ENCODE measurements at places on chromosomes 7 and 10. TPM values are rescaled to one million over a fixed set of nuclear protein-coding genes. Genes with fewer than 3 reads are reported as not detected.

DNA sequence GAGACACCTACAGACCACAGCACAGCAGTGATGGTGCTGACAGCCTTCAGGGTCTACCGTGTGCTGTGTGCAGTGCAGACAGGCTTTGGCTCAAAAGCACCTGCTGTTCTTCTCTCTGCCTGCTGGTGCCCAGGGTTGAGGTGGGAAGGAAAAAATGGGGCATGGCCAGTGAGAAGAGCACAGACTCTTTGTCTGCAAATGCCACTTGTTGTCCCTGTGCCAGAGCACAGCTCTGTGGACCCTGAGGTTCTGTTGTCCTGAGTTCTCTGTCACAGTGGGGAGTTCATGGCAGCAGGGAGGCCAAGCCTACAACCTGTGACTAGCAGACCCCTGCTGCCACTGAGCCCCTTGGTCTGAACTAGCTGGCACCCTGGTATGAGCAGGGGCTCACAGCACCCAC, 376.7 kb downstream of the GLRX3 start:
- H3K36me3 ChIP-seq, result no peaks in the 10 kb centered on the region
- no peaks in the 10 kb centered on the region for H3K4me1 ChIP-seq
- H3K4me3 ChIP-seq, result no peak overlapping the region

GRCh38 chr7:104341546-104341945, 13.1 kb downstream of the LHFPL3 start:
- no peak overlapping the region for H3K27ac ChIP-seq
- DNase-seq, result no peak
- no peaks in the 10 kb centered on the region for H3K36me3 ChIP-seq
- no peaks in the 10 kb centered on the region for H3K27me3 ChIP-seq
- H3K4me3 ChIP-seq, result no peak overlapping the region

DNA sequence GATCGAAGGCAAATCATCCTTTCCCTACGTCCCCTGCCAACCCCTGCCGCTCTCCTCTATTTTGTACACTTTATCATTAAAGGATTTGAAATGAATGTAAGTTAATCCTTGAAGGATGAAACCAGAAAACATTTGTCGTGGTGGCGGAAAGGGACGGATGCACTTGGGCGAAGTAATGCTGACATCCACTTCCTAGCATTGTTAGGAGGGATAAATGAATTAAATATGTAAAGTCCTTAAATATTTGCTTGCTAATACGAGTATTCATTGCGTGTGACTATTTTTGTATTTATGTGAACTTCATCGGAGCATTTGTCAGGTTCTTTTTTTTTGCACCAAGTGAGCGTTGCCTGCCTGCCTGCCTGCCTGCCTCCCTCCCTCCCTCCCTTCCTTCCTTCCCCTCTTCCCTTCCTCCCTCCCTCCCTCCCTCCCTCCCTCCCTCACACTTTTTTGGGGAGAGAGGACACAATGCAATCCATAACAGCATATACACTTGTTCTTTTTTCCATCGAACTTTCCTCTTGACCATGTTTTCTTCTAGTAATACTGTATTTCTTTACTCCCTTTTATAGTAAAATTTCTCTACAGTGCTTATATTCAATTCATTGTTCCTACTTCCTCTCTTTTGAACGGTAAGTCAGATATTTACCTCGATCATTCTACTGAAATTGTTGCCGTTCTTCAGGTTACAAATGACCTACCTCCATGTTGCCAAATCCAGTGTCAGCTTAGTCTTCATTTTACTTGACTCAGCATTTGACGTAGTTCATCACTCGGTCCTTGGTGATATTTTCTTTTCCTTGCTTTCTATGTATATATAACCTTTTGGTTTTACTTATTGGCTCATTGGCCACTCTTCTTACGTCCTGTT, 831 bp downstream of the CCDC7 start:
- peak overlapping the region; percentile 87 for H3K27ac ChIP-seq
- H3K4me3 ChIP-seq, result peak overlapping the region; percentile 56
- no peaks in the 10 kb centered on the region for H3K4me1 ChIP-seq
- H3K27me3 ChIP-seq, result no peaks in the 10 kb centered on the region
- peak; percentile 22 for DNase-seq

GRCh38 chr7:66643395-66643794, 14.7 kb downstream of the KCTD7 start:
- no peak overlapping the region for H3K4me3 ChIP-seq
- no peak for DNase-seq
- no peaks in the 10 kb centered on the region for H3K4me1 ChIP-seq

- H3K4me3 ChIP-seq, result no peak overlapping the region
- no peaks in the 10 kb centered on the region for H3K36me3 ChIP-seq
- H3K27me3 ChIP-seq, result no peaks in the 10 kb centered on the region
- peak overlapping the region; percentile 81 for H3K27ac ChIP-seq
- H3K4me1 ChIP-seq, result peaks cover 11% of the 10 kb centered on the region
Measured at GRCh38 chr10:33010132-33011037, 52.4 kb upstream of the ITGB1 start.

GRCh38 chr10:88668465-88668864, 4.2 kb downstream of the LIPF start:
- no peak overlapping the region for H3K27ac ChIP-seq
- no peak overlapping the region for H3K4me3 ChIP-seq
- no peaks in the 10 kb centered on the region for H3K27me3 ChIP-seq
- DNase-seq, result no peak
- no peaks in the 10 kb centered on the region for H3K36me3 ChIP-seq
- H3K4me1 ChIP-seq, result no peaks in the 10 kb centered on the region

GRCh38 chr7:57308631-57309408, 141.2 kb upstream of the ZNF716 start:
- H3K27me3 ChIP-seq, result no peaks in the 10 kb centered on the region
- H3K4me1 ChIP-seq, result no peaks in the 10 kb centered on the region
- no peaks in the 10 kb centered on the region for H3K36me3 ChIP-seq
- H3K27ac ChIP-seq, result no peak overlapping the region
- no peak overlapping the region for H3K4me3 ChIP-seq

- H3K27ac ChIP-seq, result no peak overlapping the region
- no peaks in the 10 kb centered on the region for H3K27me3 ChIP-seq
- peaks cover 3% of the 10 kb centered on the region for H3K4me1 ChIP-seq
- H3K4me3 ChIP-seq, result no peak overlapping the region
- peaks cover 21% of the 10 kb centered on the region for H3K36me3 ChIP-seq
Measured at GRCh38 chr10:86500846-86501245, 20.7 kb downstream of the WAPL start.

- no peaks in the 10 kb centered on the region for H3K4me1 ChIP-seq
- no peak for DNase-seq
- no peak overlapping the region for H3K4me3 ChIP-seq
- H3K27me3 ChIP-seq, result no peaks in the 10 kb centered on the region
Measured at GRCh38 chr7:134016942-134017303, 110.2 kb upstream of the LRGUK start.

- H3K27me3 ChIP-seq, result no peaks in the 10 kb centered on the region
- no peaks in the 10 kb centered on the region for H3K4me1 ChIP-seq
- no peaks in the 10 kb centered on the region for H3K36me3 ChIP-seq
- no peak overlapping the region for H3K27ac ChIP-seq
- no peak for DNase-seq
Measured at GRCh38 chr7:155835446-155836215, 23.4 kb upstream of the SHH start.

DNA sequence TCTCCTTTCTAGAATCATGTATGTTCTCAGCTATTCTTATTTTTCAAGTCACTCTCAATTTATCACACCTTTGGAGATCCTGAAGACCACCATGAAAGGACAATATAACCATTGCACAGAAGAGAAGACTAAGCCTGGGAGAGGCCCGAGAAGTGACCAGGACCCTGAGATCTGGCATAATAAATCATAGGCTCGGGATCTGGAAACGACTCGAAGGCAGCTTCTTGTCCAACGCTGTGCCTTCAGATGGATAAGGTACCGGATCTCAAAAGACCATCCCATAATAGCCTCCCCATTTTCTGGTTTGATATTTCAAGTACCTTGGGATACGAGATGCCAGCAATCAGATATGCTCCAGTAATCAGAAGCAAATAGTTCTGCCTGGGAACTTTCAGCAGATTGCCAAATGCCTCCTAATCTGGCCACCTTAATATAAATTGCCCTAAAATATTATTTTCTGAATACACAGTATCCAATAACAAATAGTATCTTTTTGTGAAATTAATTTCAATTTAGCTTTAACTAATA, 179.2 kb upstream of the ZMIZ1 start:
- H3K36me3 ChIP-seq, result no peaks in the 10 kb centered on the region
- H3K27ac ChIP-seq, result no peak overlapping the region
- peaks cover 58% of the 10 kb centered on the region for H3K27me3 ChIP-seq
- DNase-seq, result no peak

DNA sequence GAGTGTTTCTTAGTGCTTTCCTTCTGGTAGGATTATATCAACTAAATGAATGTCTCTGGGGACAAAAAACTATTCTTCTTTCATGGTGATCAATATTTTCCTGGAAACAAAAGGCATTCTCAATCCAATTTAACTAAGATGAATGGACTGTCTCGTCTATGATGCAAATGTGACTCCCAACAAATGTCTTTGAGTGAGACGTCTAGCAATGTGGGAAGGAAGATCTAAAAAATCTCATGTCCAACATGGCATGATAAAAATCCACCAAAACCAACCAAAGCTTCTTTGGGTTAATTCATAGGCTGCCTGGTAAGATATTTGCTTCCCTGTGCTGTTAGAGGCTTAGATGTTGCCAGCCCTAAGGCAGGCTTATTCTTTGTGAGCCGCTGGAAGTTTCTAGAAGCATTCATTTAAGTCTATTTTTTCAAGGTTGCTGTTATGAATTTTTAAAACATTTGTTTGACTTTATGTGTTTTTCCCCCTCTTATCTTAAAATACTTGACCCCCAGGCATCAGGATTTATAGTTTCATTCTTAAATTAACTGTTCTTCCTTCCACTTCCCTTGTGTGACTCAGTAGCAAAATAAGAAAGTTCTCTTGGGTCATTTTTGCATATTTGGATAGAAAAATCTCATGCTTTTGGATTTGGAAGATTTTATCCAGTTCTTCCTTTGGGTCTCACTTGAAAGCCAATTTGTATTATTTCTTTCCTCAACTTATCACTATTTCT, 156.3 kb downstream of the NRP1 start:
- peaks cover 18% of the 10 kb centered on the region for H3K36me3 ChIP-seq

DNA sequence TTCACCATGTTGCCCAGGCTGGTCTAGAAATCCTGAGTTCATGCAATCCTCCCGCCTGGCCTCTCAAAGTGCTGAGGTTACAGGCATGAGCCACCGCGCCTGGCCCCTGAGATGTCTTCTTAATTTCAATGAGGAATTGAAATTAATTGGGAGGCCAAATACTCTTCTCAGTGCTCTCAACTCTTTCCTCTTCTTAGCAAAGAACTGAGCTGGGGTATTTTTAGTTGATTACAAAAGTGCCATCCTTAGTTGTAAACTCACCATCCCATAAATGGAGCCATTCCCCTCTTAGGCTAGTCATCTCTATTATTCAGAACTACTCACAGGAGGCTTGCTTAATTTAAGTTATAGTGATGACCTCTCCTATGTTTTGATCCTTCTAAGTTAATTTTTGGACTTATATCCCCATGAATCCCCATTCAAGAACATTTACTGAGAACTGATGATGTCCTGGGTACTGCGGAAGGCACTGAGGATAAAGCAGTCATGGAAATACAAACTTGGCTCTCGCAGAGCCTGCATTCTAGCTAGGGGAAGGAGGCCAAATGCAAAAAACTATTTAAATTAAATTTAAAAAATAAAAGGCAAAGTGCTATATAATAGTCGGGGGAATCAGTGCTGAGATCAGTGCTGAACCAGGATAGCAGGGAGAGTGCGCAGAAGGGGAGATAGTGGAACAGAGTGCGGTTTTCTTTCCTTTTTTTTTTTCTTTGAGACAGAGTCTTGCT, 145.3 kb downstream of the SFMBT2 start:
- no peak overlapping the region for H3K27ac ChIP-seq
- DNase-seq, result no peak
- H3K27me3 ChIP-seq, result no peaks in the 10 kb centered on the region
- H3K4me3 ChIP-seq, result no peak overlapping the region
- H3K36me3 ChIP-seq, result no peaks in the 10 kb centered on the region

DNA sequence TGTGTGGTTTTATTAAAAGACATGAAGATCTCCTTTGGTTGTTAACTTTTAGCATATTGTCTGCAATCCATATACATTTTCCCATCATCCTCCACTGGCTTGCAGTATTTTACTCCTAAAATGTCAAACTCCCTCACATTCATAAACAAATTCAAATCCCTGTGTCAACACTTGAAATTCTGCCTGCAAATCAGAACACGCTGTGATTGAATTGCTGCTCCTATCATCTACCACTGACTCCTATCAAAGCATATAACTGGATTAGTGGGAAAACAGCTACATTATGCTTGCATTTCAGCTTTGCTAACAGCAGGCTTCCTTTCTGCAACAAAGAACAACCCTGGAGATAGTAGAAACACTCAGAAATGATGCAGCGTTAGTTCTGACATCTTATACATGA, 281.8 kb upstream of the HGF start:
- no peaks in the 10 kb centered on the region for H3K27me3 ChIP-seq
- H3K4me3 ChIP-seq, result no peak overlapping the region
- no peak overlapping the region for H3K27ac ChIP-seq
- no peaks in the 10 kb centered on the region for H3K36me3 ChIP-seq
- no peak for DNase-seq
- peaks cover 9% of the 10 kb centered on the region for H3K4me1 ChIP-seq

GRCh38 chr7:130490888-130491804, 739 bp upstream of the MEST start:
- peaks cover 11% of the 10 kb centered on the region for H3K4me1 ChIP-seq
- no peaks in the 10 kb centered on the region for H3K27me3 ChIP-seq
- no peaks in the 10 kb centered on the region for H3K36me3 ChIP-seq

- no peaks in the 10 kb centered on the region for H3K4me1 ChIP-seq
- no peaks in the 10 kb centered on the region for H3K27me3 ChIP-seq
- no peak for DNase-seq
- H3K27ac ChIP-seq, result no peak overlapping the region
- H3K36me3 ChIP-seq, result no peaks in the 10 kb centered on the region
Measured at GRCh38 chr10:67257018-67257417, 331.2 kb downstream of the LRRTM3 start.

DNA sequence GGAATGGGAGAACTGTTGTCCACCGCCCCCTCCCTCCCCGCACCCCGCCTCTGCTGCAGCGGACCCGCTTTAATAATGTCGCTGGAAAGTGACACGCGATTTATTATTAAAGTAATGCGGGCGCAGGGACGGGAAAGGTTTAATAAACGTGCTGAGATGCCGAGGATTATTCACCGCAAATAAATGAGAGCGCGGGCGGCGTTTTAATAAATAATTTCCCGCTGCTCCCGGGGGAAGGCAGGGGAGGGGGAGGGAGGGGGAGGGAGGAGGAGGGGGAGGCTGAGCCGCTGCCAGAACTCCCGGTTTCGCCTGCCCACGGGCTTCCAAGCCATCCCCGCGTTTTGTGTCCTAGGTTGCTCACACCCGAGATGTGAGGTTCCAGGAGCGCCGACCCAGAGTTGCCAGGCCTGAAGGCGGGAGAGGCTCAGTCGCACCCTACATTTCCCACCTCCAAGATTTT, 5.1 kb downstream of the KAZALD1 start:
- H3K27ac ChIP-seq, result peak overlapping the region; percentile 36
- H3K36me3 ChIP-seq, result no peaks in the 10 kb centered on the region
- no peak for DNase-seq
- H3K27me3 ChIP-seq, result peaks cover 4% of the 10 kb centered on the region

- H3K27ac ChIP-seq, result peak overlapping the region; percentile 6
- peaks cover 9% of the 10 kb centered on the region for H3K4me1 ChIP-seq
- no peaks in the 10 kb centered on the region for H3K27me3 ChIP-seq
- peak; percentile 52 for DNase-seq
Measured at GRCh38 chr10:88008866-88009470, 145.5 kb downstream of the PTEN start.

Gene EFCAB10
- not detected for total RNA-seq

Gene GRM3
- not detected for total RNA-seq

Gene ZP3
- total RNA-seq, result 0.83 TPM

Gene DRGX
- total RNA-seq, result not detected

Gene BBS9
- total RNA-seq, result 9.5 TPM

Gene EIF5AL1
- 1.1 TPM for total RNA-seq

Gene GRID1
- not detected for total RNA-seq
